ENCODE measurements at places on chromosomes 3 and 15. TPM values are rescaled to one million over a fixed set of nuclear protein-coding genes. Genes with fewer than 3 reads are reported as not detected.

DNA sequence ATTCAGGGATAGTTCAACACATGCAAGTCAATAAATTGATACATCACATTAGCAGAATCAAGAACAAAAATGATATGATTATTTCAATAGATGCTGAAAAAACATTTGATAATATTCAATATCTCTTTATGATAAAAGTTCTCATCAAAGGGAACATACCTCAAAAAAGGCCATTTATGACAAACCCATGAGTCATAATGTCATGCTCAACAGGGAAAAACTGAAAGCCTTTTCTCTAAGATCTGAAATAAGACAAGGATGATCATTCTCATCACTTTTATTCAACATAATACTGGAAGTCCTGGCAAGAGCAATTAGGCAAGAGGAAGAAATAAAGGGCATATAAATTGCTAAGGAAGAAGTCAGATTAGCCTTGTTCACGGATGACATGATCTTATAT, 54.1 kb upstream of the TMEM158 start:
- DNase-seq, result no peak

DNA sequence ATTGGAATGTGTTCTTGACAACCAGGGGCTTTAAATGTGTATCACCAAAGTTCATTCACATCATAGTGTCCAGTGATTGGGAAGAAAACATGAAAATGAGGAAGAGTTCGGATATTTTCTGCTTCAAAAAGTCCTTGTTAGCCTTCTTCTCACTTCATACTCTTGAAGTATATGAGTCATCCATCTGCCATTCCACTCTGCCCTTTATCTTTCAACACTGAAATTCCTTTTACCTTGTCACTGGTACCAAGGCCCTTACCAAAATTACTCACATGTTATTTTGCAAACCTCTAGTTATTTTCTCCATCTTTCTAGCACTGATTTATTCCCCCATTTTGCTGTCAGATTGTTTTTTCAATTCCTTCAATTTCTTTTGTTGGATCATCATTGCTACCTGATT, 32.5 kb downstream of the OR5H15 start:
- no peak for DNase-seq

- DNase-seq, result no peak
Observed at GRCh38 chr3:45207446-45207845, 18.6 kb downstream of the TMEM158 start.

GRCh38 chr15:76793162-76793561, 112.0 kb downstream of the SCAPER start:
- DNase-seq, result no peak

DNA sequence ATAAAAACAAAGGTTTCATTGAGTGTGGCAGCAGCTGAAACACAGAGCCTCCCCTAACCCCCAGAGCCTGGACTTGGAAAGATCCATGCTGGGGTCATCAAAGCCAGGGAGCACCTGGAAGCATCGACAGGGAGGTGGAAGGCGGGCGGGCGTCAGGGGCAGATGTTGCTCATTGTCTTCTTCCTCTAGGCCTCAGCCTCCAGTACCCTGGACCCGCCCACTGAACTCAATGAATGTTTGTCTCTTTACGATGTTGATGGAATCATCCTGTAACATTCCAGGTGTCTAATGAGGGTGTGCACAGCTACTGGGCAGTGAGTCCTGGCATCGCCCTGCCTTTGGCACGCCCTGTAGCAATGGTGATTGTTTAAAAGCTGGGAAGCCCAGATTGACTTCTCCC, 9.8 kb downstream of the GP5 start:
- no peak for DNase-seq

DNA sequence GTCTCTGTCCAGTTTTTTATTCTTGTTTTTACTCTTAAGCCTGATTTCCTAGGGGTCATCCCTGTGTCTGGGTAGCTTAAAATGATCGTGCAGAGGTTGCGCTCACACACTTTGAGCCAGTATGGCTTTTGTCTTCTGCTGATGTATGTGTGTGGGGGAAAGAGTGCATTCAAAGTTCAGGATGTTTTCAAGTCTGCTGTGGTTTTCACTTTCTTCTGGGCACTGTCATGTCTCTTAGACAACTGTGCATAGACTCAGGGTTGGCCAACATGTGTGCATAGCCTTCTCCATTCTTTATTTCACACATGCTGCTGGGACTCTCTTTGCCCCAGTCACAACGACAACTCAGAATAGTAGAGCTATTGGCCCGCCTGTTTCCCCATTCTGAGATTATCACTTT, 139.1 kb downstream of the WNT7A start:
- DNase-seq, result no peak

Gene ACKR2
- polyA plus RNA-seq, result 0.30 TPM

GRCh38 chr3:36487616-36488015, 107.3 kb downstream of the STAC start:
- no peak for DNase-seq

Gene TCF12
- 11.2 TPM for polyA plus RNA-seq

Gene SPINT1
- polyA plus RNA-seq, result 76.8 TPM

Gene AP2M1
- polyA plus RNA-seq, result 208 TPM

GRCh38 chr15:70526221-70526973, 237.0 kb downstream of the UACA start:
- DNase-seq, result peak; percentile 66

Gene HRG
- polyA plus RNA-seq, result not detected

Gene CXCR6
- polyA plus RNA-seq, result 3.2 TPM

DNA sequence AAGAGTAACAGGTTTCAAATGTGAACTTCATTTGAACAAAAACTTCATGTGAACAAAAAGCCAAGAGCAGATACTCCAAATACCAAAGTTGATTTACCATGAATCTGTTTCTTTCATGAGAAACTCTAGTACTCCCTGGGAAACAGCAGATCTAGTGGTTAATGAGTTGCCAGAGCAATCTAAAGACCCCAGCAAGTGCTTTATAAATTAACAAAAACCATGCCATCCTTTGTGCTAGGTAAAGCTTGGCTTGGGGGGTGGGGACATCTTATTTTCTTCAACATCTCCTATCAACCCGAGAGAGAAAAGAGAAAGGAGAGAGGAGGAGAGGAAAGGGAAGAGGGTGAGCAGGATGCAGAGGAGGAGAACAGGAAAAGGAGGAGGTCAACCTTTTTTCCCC, 100.7 kb downstream of the TBL1XR1 start:
- no peak for DNase-seq

Gene SV2B
- not detected for polyA plus RNA-seq

DNA sequence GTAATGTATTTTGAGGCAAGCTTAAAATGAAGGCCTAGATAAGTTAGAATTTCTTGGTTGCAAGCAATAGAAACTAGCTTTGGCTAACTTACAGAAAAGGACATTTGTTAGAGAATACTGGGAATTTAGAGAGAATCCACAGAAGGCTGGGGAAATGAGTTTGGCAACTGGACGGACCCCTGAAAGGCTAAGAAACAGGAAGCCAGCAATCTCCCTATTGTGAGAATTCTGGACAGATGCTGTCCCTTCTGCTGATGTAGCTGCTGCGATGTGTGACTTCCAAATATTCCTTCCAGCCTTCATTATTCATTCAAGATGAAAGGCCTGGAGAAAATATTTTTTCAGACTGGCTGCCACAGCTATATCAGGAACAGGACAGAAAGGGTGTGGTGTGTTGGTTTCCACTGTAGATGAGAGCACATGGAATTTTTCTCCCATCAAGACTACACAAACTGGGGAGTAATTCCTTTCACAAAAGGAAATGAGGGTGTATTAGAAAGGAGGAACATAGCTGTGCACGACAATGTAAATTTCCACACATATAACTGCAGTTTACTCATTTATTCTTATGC, 213.5 kb downstream of the CPNE4 start:
- no peak for DNase-seq

Gene KLHL6
- polyA plus RNA-seq, result 0.76 TPM

- no peak for DNase-seq
Observed at GRCh38 chr3:192068464-192069254, 607.7 kb downstream of the PYDC2 start.

Gene LSM3
- 15.0 TPM for polyA plus RNA-seq

- no peak for DNase-seq
Observed at GRCh38 chr15:67678089-67678488, 135.6 kb downstream of the MAP2K5 start.

DNA sequence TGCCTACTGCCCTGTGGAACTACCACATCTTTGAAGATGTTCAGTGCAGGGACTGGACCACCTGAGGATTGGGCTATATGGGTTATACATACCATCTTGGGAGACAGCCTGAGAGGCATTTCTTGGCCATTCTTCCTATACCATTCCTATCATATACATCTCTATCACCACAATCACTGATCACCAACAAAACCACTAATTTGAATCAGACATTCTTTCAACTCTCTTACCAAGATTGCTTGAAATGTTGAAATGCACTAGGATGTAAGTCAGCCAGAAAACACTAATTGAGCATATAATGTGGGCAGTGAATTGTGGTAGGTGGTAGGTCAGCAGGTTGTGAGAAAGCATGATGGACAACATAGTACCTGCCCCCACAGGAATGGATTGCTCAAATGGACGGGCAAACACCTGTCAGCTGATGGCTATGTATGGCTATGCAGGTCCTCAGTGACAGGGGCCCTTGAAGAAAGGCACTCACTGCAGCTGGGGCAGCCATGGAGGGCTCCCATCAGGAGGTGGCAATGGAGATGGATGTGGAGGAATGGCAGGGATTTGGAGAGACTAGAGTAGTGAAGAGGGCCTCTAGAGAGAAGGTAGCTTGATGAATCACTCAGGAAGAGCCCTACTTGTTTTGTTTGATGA, 49.1 kb downstream of the AMOTL2 start:
- no peak for DNase-seq

DNA sequence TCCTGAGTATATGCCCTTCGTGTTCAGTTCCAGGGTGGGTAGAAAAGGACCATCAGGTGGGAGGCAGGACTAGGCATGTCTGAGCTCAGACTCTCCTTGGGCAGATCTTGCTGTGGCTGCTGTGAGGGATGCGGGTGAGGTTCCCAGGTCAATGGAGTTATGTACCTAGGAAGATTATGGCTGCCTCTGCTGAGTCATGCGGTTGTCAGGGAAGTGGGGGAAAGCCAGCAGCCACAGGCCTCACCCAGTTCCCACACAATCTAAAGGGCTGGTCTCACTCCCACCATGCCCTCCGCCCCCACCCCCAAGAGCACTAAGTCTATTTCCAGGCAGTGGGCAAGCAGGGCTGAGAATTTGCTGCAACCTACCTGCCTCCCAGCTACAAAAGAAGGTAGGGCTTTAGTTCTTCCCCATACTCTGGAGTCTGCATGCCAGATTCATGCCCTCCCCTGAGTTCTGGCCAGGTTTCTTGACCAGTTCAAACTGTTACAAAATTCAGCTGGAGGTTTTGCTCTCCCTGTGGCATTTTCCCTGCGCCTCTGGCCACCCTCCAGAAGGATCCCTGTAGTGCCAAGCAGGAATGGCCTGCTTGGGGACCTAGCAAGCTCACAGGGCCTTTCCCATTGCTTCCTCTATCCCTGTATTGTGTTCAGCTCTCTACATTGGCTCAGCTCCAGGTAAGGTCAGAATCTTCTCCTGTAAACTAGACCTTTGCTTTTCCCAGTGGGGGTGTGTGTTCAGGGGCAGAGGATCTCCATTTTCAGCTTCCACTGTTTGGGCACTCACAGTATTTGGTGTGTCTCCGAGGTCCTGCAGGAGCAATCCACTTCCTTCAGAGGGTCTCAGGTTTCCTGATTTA, 12.7 kb upstream of the TMCO5A start:
- DNase-seq, result peak; percentile 67

DNA sequence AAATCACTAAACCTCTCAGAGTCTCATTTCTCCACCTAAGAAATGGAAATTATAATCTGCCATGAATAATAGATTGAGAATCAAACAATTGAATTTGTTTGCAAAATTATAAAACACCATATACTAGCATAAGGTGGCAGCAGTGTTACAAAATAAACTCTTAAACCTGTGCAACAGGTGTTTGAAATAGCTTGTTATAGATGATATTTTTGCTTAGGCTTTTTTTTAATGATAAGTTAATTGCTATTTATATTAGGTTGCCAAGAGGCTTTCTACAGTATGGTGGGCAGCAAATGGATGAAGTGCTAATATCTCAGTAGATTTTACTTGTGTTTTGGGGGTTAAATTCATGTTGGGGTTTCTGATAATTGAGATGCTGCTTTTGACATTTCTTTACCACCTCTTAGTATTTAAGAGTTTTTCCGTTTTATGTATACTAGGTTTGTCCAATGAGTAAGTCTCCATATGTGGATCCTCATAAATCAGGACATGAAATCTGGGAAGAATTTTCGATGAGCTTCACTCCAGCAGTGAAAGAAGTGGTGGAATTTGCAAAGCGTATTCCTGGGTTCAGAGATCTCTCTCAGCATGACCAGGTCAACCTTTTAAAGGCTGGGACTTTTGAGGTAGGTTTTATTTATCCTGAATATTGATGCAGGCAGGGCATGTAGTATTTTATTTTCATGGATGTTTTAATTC, 19.6 kb downstream of the NR1D2 start:
- no peak for DNase-seq

DNA sequence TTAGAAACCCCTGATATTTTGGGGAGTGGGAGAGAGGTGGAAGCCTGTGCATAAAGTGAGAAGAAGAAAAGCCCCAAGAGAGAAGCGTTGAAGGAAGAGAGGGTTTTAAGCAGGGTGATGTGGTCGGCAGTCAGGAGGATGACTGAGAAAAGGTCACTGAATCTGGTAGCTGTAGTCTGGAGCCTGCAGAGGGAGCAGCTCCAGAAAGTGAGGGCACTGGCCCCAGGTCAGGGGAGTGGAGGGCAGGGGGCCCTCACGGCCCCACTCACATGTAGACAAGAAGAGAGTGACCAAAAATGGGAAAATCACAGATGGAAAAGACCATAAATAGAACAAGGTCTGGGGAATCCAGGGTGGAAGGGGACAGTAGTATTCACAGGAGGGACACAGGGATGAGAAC, 105.5 kb downstream of the RYK start:
- DNase-seq, result no peak

Gene PRR20G
- polyA plus RNA-seq, result not detected

DNA sequence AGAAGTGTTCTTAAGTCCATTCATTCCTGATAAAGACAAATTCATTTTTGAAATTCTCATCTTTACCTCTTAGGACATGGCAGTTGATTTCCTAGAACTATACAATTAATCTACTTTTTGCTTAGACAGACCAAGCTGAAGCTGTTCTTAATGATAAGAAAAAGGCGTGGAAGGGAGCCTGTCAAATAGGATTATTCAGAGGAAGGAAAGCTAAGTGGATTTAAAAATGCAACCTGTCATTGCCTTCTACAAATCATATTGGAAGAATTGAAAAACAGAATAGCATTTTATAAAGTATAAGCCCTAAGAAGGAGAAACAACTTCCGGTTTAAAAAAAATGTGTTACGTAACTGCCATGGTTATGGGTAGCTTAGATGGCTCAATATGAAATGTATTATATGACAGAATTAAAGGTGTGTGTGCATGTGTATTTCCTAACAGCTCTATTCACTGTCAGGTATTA, 81.2 kb upstream of the RAP2B start:
- no peak for DNase-seq

Gene ABHD5
- 26.1 TPM for polyA plus RNA-seq

- no peak for DNase-seq
Observed at GRCh38 chr3:179021119-179021903, 50.3 kb downstream of the ZMAT3 start.

DNA sequence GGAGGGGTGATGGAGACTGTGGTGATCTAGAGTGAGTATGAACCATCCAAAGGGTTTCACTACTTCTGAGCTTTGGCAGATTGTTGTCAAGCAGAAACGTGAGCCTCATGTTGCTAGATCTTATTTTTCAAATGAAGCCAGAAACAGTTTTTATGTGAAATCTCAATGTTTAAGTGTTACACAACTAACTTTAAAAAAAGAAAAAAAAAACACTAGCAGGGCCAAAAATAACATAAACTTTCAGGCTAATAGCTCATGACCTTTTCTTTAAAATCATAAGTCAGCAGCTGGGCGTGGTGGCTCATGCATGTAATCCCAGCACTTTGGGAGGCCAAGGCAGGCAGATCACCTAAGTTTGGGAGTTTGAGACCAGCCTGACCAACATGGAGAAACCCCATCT, 2.1 kb upstream of the HTR3D start:
- no peak for DNase-seq

Measured in stomach (tissue), 19 donors.